ENCODE measurements at places on chromosomes 1 and 21.

DNA sequence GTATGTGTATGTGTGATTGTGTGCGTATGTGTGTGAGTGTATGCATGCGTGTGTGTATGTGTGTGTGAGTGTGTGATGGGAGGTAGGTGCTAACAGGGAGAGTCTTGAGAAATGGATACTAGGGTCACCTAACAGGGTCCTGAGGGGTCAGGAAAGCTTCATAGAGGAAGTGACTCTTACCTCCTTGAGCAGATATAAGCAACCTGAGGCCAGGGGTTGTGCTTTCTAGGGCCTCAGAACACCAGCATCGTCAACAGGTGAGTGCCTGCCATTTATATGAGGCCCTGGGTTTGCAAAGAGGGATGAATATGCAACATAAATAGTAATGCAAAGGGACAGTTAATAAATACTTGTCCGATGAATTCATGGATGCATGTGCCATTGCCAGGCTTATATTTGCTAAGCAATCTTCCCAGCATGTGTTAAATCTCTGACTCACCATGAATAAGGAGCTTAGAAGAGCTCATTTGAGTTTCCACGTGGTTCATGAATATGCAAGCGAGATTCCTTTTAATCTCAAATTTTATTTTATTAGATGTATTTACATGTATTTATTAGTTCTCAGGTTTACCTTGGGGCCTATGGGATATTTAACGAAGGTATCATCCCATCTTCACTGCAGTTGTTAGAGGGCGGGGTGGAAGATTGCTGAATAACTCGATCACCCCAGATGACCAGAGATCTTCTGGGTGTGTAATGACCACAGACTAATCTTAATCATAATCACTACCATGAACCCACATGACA, 438.3 kb downstream of the CAMTA1 start:
- DNase-seq: no peak

- no peak for DNase-seq
These were observed 25.3 kb downstream of the SERTAD4 start for GRCh38 chr1:210257698-210258529.

GRCh38 chr1:158059984-158060383, 66.5 kb downstream of the KIRREL1 start:
- no peak for DNase-seq

GRCh38 chr1:212641956-212642355, 33.4 kb downstream of the ATF3 start:
- DNase-seq: no peak

- no peak for DNase-seq
These were observed 82.9 kb downstream of the PLPPR4 start for GRCh38 chr1:99347041-99347684.

GRCh38 chr1:224591326-224591725, 24.8 kb upstream of the CNIH3 start:
- no peak for DNase-seq

GRCh38 chr1:67060811-67061218, 6.9 kb upstream of the SLC35D1 start:
- DNase-seq: no peak

All from hematopoietic multipotent progenitor cell treated with erythropoietin and hydrocortisone succinate and interleukin-3 and kit ligand, for 17 days (in vitro differentiated cells).